Jurkat, Clone E6-1 (cell line): ENCODE measurements at places on chromosomes 2 and 18.

GRCh38 chr2:171669121-171669520, 18.1 kb upstream of the DYNC1I2 start:
- DNase-seq: no peak

DNA sequence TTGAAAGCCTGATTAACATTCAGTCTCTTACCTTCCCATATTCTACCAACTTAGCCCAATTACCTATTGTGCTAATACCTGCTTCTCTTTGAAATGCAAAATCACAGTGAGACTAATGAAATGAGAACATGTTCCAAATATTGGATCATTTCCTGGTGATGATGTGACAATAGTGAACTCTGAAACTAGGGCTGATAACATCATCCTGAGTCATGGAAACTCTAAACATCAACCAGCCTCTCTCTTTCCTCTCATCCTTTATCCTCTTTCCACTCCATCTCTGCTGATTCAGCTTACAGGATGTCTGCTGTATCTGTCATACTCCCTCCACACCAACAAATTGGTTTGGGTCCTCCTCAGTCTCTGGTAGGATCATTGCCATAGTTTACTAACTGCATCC, 98.8 kb upstream of the NCKAP5 start:
- DNase-seq: no peak

DNA sequence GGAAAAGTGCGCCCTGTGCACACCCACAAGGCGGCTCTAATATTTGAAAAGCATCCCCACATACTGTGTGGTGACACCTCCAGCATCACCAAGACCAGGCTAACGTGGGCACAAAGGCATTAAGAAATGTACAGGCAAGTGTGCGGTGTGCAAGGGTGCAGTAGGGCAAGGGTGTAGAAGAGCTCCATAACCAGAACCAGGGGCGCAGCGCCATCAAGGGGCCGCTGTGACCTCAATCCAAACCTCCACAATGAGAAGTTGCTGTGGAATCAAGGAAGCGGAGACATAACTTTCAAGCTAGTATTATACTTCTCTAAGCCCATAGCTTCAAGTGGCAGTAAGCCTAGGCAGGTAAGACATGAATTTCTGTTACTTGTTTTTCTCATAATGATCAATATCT, 13.0 kb downstream of the L3MBTL4 start:
- DNase-seq: no peak

DNA sequence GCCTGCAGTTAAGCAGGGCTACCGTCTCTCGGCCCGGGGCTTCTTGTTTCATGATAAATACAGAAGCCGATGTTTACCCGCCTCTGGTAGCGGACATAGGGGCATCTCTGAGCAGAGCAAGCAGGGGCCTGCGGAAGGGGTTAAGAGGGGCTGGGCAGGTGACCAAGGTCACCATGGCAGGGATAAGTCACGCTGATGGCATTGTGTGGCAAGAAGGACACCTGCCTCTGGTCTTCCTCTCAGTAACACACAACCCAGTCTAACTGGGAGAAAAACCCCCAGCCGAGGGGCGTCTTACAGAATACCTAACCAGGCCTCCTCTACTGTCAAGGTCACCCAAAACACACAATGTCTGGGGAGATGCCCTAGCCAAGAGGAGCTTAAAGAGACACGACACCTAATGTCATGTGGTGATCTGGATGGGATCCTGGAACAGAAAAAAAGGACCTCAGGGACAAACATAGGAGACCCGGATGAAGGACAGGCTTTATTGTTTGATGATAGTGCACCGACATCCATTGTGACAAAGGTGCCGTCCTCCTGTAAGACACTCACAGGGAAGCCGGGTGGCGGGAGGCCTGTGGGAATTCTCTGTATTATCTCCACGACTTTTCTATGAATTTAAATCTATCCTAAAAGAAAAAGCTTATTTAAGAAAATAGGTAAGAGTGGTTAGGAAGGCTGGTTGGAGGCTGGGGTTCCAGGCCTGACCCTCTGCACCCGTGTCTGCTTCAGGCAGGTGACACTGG, 24.8 kb downstream of the SH3BP4 start:
- no peak for DNase-seq

- DNase-seq: no peak
Measured at GRCh38 chr2:105373344-105373781, 25.5 kb downstream of the FHL2 start.

GRCh38 chr2:46333912-46334311, 36.7 kb downstream of the EPAS1 start:
- no peak for DNase-seq

DNA sequence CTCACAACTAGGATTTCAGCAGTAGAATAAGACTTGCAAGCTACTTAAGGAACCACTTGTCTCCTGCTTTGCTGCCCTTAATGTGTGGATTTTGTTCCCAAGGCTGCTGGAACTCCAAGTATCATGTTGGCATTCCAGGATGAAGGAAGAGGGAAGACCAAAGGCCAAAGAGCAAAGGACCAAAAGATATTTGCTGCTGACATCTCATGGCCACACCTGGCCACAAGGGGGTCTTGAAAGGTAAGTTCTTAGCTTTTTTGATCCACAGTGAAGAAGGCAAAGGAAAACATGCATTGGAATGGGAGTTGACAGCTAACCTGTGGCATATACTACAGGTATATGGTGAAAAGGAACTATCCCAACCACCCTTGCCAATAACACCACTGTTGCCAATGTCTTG, 3.9 kb upstream of the MATN3 start:
- DNase-seq: no peak

GRCh38 chr2:128028668-128029054, 802 bp upstream of the SAP130 start:
- DNase-seq: peak; percentile 5

GRCh38 chr2:36515538-36515937, 82.4 kb downstream of the FEZ2 start:
- DNase-seq: no peak

DNA sequence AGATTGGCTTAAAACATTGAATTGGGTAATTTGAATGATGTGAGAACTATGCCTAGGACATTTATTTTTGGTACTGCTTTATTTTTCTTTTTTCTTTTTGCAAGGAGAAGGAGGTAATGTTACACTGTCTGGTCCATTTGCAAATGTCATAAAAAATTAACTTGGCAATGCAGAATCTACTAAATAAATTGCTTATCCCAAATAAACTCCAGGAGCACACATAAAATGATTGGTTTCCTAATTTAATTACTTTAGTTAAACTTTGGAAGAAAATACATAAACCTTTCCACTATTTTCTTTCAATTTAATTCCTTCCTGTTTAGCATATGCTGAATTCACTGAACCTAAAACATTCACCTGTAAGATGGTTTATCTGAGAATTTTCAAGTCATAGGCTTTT, 238.4 kb upstream of the ETAA1 start:
- DNase-seq: no peak

DNA sequence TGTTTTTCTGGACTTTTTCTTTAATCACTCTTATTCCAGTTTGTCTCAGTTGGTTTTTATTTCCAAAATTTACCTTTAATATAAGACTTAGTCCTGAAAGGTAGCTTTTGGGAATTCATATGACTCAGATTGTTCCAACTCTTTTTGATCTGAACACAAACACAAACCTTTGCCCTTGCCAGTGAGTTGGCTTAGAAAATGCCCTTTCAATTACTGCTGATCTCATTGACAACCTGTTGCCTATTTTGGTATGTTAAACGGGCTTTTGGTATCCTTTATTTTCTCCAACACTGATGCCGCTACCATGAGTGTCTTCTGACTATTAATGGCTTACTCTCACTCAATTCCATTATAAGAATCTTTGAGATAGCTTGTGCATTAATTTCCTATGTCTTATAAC, 143.4 kb downstream of the GULP1 start:
- DNase-seq: no peak

DNA sequence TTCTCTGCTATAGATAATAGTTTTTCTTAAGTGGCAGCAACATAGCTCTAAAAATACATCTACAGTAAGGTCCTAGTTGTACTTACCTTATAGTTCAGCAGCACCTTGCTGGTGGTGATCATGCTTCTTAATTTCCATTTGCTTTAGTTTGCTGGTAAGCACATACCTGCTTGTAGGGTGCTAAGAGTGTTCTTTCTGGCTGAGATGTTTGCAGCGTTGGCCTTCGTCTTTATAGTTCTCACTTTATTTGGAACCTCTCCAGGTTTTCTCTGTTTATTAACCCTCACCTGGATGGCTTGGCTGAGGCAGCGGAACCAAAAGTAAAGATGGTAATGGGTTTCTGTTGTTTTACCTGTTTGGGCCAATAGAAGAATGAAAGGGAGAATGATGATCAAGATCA, 123.6 kb upstream of the EFEMP1 start:
- no peak for DNase-seq

GRCh38 chr2:60064687-60065389, 488.6 kb downstream of the BCL11A start:
- DNase-seq: no peak

GRCh38 chr2:166900700-166901099, 12.4 kb downstream of the XIRP2 start:
- peak; percentile 43 for DNase-seq

- no peak for DNase-seq
Measured at GRCh38 chr2:11744631-11745394, 1.6 kb upstream of the LPIN1 start.

DNA sequence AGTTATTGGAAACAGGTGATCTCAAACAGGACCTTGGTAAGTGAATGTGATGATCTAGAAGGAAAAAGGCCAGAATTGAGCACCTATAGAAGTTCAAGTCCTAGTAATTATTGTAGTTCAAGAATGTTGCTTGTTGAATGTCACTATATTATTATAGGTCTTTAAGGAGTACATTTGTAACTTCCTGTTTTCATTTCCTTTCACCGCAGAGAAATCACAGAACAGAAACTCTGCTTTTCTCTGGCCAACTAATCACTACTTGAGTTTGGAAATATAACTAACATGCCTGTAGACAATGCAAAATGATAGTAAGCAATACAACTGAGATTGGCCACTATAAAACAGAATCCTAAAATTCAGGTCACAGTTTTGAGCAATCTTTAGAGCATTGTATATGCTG, 61.8 kb upstream of the EFEMP1 start:
- peak; percentile 4 for DNase-seq

- DNase-seq: no peak
Measured at GRCh38 chr2:159505196-159505595, 111.2 kb downstream of the BAZ2B start.

DNA sequence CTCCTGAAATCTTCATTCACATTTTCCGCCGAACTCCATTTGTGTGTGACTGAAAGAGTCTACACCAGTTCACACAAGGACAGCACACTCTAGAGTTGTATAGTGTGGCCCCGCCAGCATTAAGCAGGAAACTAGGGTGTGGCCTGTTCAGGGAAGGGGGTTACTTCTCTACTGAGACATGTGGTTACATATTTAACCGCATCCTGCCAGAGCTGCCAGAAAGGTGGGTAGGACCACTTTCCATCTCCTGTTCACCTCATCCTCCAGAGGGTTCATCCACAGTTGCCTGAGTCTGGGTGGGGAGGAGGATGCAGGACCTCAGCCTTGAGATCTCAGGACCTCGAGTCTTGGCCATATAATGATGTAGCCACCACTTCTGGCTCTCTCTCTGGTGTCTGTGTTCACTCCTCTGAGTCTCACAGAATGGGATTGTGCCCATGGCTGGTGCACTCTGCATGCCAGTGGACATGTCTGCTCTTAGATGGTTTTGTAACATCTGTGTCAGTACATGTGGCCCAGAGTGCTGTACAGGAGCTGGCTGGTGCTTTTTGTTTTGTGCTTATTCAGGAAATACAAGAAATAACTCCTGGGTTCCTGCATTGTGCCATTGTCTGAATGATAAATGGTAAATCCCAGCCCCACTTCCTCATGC, 7.7 kb upstream of the SP140L start:
- DNase-seq: peak; percentile 99

DNA sequence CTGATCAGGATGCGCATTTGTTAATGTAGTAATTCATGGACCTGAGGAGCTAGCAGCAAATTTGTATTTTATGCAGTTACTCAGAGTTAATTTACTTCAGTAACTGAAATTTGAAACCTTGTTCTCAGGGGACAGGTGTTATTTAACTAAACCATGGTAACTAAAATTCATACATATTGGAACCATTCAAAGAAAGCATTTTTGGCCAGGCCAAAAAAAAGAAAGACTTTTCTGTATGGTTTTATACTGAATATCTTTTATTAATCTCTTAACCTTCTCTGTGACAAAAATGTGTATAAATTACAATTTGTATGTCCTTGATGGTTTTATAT, 4.4 kb upstream of the KLHL23 start:
- no peak for DNase-seq

DNA sequence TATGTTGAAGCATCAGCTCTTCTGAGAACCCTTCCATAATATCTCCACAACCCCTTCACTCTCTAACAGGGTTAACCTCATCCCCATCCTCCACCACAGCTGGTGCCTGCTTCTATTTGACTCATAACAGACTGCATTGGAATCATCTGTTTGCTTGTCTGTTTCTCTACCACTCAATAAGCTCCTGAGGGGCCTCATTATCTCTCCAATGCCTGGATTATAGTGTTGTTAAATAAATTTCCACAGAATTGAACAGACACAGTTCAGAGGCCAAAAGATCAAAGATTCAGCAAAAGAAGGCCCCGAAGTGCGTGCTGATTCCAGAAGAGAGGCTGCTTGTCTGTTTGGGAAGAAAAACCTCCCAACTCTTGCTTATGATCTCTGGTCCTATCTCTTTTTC, 33.7 kb upstream of the FAM98A start:
- no peak for DNase-seq

- DNase-seq: no peak
Measured at GRCh38 chr2:221588306-221588985, 16.3 kb upstream of the EPHA4 start.

DNA sequence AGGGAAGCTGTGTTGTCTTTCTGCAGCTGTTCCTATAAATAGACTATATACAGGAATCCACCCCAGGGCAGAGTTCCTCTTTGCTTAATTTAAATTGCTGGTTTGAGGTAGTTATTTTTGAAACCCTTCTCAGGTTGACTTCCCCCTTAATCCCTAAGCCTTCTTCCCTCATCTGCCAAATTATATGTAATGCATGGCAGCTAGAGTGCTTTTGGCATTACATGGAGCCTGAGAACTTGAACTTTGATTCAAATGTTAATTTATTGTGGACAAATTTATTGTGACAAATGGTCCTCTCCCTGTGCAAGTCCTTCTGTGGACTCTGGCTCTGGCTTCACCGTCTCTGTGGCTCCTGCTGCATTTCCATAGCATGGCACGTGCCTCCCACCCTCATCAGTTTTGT, 29.2 kb downstream of the MYO1B start:
- no peak for DNase-seq

DNA sequence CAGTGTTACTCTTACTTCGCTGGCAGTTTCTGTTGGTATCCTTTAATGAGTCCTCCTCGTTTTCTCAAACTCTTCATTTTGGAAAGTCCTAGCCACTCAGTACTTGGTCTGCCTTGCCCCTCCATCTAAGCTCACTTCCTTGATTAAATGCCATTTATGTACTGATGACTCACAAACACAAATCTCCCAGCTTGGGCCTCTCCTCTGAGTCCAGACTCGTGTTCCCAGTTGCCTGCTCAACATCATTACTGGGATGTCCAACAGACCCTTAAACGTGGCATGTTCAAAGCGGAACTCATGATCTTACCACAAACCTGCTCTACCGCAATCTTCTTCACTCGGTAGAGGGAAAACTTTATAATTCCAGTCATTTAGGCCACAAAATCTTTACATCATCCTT, 13.8 kb upstream of the CCDC68 start:
- DNase-seq: no peak

- DNase-seq: peak; percentile 18
Measured at GRCh38 chr2:174344716-174345461, 10.1 kb downstream of the SP9 start.

GRCh38 chr18:24009651-24010333, 4.8 kb upstream of the TTC39C start:
- peak; percentile 69 for DNase-seq
